ENCODE measurements at places on chromosomes 6 and 20.

- DNase-seq = no peak
These were observed 8.5 kb upstream of the SPATS1 start for GRCh38 chr6:44333942-44334341.

DNA sequence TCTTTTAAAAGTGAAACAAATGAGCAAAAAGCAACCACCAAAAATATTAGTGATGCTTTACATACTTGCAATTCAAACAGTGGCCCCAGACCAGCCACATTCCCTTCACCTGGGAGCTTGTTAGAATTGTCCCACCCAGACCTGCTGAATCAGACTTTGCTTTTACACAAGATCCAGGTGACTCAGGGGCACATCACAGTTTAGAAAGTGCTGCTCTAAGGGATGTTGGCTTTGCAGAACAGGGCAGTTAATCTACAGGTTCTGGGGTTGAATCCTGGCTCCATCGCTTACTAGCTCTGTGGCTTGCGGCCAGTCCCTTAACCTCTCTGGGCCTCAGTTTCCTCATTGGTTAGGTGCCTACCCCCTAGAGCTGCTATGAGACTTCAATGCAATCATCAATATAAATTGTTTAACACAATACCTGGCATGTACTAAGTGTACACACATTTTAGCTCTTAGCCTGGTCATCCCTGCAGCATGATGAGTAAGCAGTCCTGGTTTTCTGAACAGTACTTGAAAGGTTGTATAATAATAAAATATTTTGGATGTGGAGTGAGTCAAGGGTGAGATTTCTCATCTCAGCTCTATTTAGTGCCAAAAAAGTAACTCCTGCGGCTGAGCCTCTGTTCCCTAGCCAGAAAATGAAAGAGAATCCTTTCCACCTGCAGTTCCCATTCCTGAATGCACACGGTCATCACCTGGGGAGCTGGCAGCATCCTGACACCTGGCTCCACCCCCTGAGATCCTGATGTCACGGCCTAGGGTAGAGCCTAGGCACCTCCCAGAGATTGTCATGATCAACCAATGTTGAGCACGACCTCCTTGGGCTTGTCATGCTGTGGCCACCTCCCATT is 162.7 kb downstream of the ANKRD60 start:
- DNase-seq = peak; percentile 20

GRCh38 chr6:131451321-131452144 is 121.5 kb upstream of the ARG1 start:
- DNase-seq = peak; percentile 25

DNA sequence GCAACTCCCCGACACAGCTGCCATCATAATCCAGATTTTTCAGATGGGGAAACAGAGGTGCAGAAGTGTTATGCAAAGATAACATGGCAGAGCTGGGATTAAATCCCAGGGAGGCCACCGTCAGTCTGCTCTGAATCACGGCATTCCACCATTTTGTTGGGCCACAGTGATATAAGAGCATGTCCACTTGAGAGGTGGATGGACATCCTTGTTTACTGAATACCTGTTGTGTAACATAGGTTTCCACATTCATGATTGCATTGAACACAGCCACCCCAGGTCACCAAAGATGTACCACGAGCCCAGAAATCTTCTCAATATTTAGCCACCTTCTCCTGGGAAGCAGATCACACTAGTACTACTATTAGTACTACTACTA is 191.5 kb downstream of the LRFN2 start:
- DNase-seq = peak; percentile 18

GRCh38 chr6:53059648-53060589 is 5.3 kb upstream of the FBXO9 start:
- DNase-seq = no peak

DNA sequence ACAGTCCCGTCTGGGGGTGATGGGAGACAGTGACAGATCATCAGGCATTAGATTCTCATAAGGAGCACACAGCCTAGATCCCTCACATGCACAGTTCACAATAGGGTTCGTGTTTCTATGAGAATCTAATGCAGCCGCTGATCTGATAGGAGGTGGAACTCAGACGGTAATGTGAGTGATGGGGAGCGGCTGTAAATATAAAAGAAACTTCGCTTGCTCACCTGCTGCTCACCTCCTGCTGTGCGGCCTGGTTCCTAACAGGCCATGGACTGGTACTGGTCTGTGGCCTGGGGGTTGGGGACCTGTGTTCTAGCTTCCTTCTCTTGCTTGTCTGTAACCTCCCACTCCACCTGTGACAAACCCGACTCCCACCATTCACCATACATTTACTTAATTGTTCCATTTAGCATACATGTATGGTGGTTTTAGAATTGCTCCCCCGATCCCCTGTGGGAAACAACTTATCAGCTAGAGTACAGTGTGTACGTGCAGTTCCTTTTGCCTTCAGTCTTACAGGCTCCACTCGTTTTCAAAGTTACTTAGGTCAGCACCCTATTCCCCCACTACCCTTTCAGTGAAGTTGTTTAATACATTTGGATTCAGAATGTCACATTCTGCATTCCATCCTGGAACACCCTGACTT is 4.0 kb downstream of the MANBAL start:
- DNase-seq = no peak

GRCh38 chr6:97394160-97394748 is 111.2 kb upstream of the MMS22L start:
- peak; percentile 54 for DNase-seq

GRCh38 chr6:88263591-88263990 is 97.4 kb upstream of the CNR1 start:
- peak; percentile 0 for DNase-seq

DNA sequence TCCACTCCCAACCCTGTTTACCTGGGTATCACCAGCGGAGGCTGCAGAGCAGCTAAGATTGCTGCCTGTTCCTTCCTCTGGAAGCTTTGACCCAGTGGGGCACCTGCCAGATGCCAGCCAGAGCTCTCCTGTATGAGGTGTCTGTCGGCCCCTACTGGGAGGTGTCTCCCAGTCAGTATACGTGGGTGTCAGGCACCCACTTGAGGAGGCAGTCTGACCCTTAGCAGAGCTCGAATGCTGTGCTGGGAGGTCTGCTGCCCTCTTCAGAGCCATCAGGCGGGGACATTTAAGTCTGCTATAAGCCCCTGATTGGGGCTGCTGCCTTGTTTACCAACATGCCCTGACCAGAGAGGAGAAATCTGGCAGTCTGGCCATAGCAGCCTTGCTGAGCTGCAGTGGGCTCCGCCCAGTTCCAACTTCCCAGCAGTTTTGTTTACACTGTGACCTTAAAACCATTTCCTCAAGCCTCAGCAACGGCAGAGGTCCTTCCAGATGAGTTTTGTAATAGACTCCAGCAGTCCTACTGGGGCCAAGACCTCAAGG is 2.8 kb downstream of the RAET1E start:
- no peak for DNase-seq

GRCh38 chr6:31663961-31664789 is 622 bp downstream of the GPANK1 start:
- peak; percentile 30 for DNase-seq

DNA sequence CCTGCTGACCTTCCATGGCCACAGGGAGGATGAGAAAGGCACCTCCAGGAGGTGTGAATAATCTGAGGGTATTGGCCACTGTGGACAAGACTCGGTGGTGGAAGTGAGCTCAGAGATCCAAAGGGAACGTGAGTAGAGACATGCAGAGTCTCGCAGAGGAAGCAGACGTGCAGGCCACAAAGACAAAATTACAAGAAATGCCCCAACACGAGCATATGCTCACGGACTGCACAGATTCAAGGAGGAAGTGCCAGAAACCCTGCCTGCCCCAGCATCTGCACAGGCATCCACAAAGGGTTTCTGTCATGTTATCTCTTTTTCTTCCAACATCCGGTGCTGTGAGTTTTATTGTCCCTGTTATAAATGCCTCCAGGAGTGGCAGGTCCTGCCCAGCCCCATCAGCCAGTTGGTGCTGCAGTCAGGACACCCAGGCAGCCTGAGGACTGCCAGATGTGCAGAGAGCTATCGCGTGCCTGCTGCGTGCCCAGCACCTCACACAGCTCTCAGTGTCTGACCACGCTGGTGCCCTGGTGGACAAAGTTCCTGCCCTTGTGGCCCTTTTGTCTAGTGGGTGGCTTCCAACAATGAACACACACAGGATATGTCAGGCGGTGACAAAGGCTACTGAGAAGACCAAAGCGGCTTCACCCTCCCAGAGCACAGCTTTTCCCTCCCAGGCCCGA is 34.0 kb upstream of the FANCE start:
- no peak for DNase-seq

- DNase-seq = no peak
These were observed 17.4 kb downstream of the CST7 start for GRCh38 chr20:24966317-24967012.

DNA sequence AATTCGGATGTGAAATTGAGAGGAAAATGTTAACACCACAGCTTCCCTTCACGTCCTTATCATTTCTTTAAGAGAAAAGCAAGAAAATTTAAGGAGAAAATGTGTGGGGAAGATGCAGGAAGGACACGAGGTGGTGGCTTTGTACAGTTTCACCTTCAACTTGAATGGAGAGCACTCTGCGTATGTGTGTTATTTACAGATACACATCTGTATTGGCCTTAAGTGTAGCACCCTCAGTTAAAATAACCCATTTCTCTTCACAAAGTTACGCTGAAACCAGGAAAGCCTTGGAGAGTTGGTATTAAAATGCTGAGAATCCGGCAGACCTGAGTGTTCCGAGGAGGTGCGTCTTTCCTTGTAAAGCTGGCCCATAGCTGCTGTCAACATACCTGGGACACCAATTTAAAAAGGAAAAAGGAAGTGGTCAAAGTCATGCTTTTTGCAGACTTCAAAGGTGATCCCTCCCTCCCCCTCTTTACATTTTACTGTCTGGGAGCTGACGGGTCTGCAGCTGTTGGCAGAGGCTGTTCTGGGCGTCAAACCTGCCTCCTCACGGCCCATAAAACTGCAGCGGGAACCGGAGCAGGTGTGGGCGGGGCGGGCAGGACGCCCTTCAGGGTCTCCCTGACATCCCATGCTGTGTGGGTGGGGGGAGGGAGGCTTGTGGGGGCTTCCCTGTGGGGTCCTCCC is 61.3 kb upstream of the TBXT start:
- no peak for DNase-seq

DNA sequence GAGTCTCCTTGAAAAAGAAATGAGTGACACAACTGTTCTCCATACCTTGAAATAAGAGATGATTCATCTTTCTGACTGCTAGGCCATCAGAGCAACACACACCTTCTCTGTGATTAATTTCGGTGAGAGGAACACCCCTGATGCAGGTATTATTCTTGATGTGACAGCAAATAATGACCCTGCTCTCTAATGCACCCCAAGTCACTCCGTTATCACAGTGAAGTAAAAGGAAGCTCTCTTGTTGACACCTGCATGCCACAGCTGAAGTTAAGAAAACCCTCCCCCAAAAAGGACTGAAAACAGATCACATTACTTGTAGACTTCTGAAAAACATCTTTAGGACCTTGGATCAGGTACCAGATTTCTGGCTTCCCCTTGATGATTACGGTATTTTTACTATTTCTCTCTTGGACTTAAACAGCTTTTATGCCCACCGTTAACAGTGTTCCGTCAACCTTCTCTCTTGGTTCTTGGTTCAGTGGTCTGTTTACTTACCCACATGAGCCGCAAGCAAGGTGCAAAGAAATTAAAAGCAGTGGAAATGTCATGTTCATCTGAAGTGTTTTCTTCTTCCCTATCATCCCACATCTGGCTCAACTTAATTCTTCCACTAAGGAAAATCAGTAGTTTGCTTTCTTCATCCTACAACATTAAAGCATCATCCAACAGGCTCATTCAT is 249.7 kb downstream of the GMPR start:
- no peak for DNase-seq

GRCh38 chr6:30885481-30885998 is 1.2 kb downstream of the DDR1 start:
- DNase-seq = no peak

DNA sequence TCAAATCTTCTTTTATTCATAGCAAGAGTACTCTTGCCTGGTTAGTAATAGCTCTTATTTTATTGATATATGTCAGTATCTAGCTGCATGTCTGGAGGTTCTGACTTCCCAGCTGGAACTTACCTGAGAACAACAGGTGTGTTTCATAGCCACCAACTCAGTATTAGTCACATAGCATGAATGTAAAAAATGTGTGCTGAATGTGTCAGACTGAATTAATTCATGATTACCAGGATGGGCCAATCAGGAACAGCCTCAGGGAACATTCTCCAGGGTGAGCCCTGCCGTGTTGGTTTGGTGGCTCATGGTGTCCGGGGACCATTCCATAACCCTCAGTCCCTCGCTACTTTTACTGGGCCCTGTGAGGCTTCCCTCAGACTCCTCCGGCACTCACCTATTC is 99.7 kb downstream of the TULP4 start:
- no peak for DNase-seq

DNA sequence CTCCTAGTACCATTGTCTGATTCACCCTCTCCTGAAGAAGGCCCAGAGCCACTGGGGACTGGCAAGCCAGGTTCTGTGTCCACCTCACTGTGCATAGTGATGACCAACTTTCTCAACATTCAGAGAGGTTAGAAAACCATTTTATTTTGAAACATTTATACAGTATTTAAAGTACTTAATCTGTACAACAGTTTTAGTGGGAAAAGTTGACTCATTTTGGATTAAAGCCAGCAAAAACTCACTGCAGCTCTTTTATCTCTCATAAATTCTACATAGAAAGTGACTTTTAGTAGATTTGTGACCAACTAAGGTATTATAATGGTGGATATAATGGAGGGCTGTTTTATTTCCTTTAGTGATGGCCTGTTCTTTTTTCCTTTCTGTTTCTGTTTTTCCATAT is 9.7 kb downstream of the TULP4 start:
- DNase-seq = no peak

- no peak for DNase-seq
These were observed 16.5 kb upstream of the SPAG4 start for GRCh38 chr20:35598899-35599775.

- no peak for DNase-seq
These were observed 70.2 kb upstream of the ZFP64 start for GRCh38 chr20:52261792-52262191.

DNA sequence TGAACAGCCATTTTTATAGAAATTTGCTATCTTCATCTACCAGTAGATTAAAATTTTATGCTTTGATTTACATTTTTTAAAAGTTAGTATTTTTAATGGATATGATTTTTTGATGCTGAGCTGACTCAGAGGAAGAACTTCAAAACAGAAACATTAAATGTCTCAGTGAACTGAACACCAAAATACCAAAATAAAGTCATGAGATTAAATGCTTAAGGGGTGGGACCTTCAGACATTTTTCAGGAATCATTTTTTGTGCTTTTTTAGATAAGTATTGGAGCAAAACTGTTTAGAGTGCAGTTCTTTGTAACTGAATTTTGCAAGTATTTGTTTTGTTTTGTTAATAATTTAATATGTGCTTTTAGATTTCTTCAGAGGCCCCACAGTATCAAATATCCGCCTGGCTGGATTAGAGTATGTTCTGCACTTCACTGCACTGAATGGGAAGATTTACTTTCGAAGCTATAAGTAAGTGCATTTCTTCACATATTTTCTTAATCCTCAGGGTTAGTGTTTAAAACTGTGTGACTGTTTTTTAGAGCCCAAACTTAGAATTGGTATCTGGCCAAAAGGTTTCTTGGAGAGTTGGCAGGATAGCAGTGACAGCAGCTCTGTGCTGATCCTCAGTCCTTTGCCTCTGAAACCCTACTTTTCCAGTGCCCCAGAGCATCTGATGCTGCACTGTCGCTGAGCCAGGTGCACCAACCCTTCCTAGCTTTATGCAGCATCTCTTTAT is 33.7 kb downstream of the RPF2 start:
- no peak for DNase-seq

Data from NCI-H1417 (cell line).